ENCODE measurements at places on chromosomes 5 and 9. TPM values are rescaled to one million over a fixed set of nuclear protein-coding genes. Genes with fewer than 3 reads are reported as not detected.

MRRF gene
- 26.8 TPM for polyA plus RNA-seq

GRCh38 chr5:25539536-25539935, 894.8 kb upstream of the CDH10 start:
- no peak overlapping the region for H3K4me3 ChIP-seq
- H3K4me1 ChIP-seq = no peaks in the 10 kb centered on the region
- no peaks in the 10 kb centered on the region for H3K27me3 ChIP-seq
- no peak for DNase-seq
- H3K36me3 ChIP-seq = no peaks in the 10 kb centered on the region

N4BP3 gene
- 26.0 TPM for polyA plus RNA-seq

DNA sequence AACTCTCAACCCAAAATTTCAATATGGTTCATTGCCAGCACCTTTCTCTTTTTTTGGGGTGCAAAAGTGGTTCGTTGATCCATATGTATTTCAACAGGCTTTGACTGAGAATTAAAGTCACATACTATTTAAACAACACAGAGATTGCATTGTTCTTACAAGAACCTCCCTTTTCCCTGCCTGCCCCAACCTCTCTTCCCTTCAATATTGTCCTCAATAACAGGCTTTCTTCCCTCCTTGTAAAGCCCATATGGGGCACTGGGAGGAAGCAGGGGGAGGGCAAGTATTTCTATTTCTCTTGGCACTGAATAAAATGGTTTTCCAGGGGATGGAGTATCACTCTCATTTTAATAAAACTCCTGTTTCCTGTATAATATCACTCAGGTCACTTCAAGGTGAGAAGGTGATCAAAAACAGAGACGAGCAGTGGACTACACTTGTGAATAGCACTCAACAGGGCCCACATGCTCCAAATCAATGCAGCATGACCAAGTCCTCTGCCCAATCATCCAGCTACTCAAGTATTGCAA, 65.1 kb downstream of the EFNA5 start:
- no peak overlapping the region for H3K4me3 ChIP-seq
- H3K36me3 ChIP-seq = no peaks in the 10 kb centered on the region
- no peaks in the 10 kb centered on the region for H3K27me3 ChIP-seq

DNA sequence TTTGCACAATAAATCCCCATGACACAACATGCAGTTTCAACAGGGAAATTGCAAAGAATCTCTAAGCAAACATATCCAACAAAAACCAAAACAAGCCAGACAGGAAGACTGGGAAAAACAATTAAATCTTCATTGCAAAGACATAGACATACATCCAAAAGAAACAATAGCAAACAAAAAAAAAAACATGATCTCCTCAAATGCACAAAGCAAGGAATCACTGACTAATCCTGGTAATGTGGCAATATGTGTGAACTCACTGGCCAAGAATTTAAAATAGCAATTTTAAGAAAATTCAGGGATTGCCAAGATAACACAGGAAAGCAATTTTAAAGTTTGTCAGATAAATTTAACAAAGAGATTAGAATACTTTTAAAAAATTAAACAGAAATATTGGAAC, 520.1 kb upstream of the SMC2 start:
- H3K27me3 ChIP-seq = no peaks in the 10 kb centered on the region
- no peaks in the 10 kb centered on the region for H3K4me1 ChIP-seq
- H3K4me3 ChIP-seq = no peak overlapping the region
- H3K36me3 ChIP-seq = no peaks in the 10 kb centered on the region

GRCh38 chr9:89721971-89722530, 117.2 kb downstream of the GADD45G start:
- no peaks in the 10 kb centered on the region for H3K36me3 ChIP-seq
- H3K27ac ChIP-seq = no peak overlapping the region
- no peaks in the 10 kb centered on the region for H3K27me3 ChIP-seq
- H3K4me1 ChIP-seq = peaks cover 10% of the 10 kb centered on the region

PCDHGA5 gene
- polyA plus RNA-seq = 1.6 TPM

DNA sequence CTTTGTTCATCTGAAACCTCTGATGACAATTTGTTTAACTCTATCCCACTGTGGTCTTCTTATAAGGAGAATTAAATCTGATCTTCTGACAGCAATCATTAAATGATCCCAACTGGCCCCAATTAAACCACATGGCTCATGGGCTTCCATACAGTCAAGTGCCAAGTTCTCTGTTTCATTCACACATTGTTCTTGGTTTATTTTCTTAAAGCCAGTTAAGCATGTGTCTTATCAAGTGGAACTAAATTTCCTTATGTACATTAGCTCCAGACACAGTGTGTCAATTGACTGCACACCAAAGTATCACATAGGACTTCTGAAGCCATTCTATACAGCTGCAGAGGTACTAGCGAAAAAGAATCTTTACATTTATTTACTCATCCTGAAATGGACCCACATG, 51.2 kb downstream of the MEF2C start:
- no peaks in the 10 kb centered on the region for H3K27me3 ChIP-seq
- no peaks in the 10 kb centered on the region for H3K36me3 ChIP-seq
- no peak for DNase-seq
- H3K4me1 ChIP-seq = peaks cover 11% of the 10 kb centered on the region

DNA sequence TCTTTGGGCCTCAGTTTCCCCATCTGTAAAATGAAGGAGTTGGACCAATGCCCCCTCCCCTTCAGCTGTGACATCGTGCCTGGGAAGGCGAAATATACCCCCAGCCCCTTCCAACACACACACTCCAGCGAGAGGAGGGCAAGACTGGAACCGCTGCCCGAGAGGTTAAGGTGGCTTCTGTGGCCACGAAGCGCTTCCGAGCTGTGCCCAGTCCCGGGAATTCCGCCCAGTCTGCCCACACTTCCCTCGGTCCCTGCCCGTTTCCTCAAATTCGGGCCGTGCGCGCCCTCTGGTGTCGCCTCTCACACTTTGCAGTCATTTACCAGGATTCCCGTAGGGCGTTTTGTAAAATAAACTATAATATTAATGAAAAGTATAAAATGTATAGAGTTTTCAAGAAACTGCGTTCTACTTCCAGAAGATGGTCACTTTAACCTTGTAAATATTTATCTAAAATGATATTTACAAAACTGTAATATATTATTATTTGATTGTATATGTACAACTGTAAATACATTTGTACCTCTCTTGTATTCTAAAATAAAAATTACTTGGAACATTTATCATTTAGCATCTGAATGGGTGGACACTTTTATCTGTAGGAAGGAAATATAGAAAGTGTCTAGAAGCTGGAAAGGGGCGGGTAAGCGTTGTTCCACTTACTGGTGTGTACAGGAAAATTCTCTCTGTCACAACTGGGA, 11.0 kb upstream of the EXOSC2 start:
- H3K27ac ChIP-seq = no peak overlapping the region
- peaks cover 46% of the 10 kb centered on the region for H3K27me3 ChIP-seq
- peak; percentile 68 for DNase-seq
- no peaks in the 10 kb centered on the region for H3K36me3 ChIP-seq
- H3K4me3 ChIP-seq = peak overlapping the region; percentile 34
- peaks cover 12% of the 10 kb centered on the region for H3K4me1 ChIP-seq

- DNase-seq = peak; percentile 31
- no peaks in the 10 kb centered on the region for H3K36me3 ChIP-seq
- H3K27me3 ChIP-seq = no peaks in the 10 kb centered on the region
Observed at GRCh38 chr5:125558466-125558865, 812.0 kb upstream of the ZNF608 start.

All from muscle of leg (tissue), 16 donors.